ENCODE measurements at places on chromosomes 7 and 10.

GRCh38 chr7:121966276-121966934 lies 93.4 kb downstream of the PTPRZ1 start:
- no peak for DNase-seq

DNA sequence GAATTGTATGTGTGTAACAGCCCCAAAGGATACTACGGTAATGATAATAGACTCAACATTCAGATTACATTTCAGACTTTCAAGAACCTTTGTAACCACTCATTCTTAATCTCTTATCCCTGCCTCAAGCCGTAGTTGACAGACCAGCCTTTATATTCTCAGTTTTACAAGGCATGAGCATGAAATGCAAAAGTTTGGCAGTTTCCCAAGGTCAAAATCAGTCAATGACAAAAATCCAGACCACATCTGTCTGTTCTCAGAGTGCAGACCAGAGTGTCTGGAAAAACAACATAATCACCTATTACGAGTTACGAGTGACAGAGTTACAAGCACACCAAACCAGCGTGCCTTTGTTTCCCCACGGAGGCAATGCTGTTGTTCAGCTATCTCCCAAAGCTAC lies 178.6 kb upstream of the LRGUK start:
- DNase-seq: no peak

GRCh38 chr7:103680161-103681144 lies 234.4 kb upstream of the SLC26A5 start:
- no peak for DNase-seq

- no peak for DNase-seq
These were observed 57.8 kb upstream of the OPALIN start for GRCh38 chr10:96416643-96417042.

DNA sequence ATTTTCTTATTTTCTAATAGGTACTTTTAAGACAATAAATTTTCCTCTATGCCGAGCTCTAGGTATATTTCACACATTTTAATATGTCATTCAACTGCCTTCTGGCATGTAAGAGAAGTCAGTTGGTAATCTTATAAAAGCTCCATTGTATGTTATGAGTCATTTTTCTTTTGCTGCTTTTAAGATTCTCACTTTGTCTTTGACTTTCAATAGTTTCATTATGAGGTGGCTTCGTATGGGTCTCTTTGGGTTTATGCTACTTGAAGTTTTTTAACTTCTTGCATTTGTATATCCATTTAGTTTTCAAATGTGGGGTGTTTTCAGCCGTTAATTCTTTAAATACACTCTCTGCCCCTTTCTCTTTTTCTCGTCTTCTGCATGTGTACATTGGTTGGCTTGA lies 80.5 kb downstream of the ABCA13 start:
- no peak for DNase-seq

DNA sequence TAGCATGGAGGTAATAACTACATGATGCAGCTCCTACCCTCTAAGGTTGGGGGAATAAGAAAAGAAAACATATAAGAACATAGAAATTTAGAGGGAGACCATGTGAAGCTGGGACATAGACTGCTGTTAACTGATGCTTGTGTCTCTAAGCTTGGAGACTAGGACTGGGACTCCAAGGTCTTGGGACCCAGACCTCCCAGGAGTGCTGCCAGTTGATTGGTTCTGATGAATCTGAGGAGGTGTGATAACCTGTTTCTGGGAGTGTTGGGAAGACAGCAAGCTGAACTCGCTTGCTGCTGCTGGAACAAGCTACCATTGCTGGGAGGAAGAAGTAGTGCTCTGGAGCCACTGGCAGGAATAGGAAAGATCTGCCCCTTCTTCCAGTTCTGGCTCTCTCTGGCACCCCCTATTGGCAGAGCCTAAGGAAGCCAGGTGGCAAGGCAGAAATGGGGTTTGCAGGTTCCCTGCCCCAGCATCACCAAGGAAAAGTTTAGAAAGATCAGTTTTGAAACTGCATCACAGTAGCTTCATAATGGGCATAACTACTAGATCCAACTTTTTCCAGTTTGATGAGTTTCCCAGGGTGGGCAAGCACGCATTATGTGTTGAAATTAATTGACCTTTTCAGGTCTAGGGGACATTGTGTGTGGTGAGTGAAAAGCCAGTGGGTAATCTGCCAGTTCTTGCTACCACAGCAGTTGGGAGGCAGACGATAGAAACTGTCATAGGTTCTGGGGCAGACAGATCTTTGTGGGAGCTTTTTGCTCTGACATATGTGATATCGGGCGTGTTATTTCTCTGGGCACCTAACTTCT lies 140.7 kb downstream of the SND1 start:
- DNase-seq: no peak

DNA sequence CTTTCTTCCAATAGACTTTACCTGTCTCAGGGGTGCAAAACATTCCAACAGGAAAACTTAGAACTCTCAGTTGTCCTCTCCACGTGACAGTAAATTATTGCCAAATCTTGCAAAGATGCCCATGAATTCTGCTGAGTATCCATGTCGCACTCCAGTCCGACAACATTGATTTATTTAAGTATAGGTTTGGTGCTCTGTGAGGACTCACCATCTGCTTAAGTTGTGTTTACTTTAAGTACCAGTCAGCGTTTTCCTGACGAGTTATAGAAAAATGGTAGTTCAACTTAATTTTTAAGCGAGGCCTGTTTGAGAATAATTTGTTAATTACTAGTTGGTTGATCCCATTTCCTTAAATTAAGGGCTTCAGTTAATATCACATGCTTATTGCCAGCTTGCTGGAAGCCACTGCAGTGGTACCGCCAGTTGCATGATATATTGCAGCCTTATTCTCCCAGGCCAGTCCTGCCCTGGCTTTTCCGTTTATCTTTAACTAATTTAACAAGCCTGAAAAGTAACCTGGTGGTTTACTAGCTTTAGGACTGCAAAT lies 27.8 kb downstream of the CREB5 start:
- no peak for DNase-seq

GRCh38 chr10:120782336-120782735 lies 68.8 kb upstream of the WDR11 start:
- DNase-seq: no peak

DNA sequence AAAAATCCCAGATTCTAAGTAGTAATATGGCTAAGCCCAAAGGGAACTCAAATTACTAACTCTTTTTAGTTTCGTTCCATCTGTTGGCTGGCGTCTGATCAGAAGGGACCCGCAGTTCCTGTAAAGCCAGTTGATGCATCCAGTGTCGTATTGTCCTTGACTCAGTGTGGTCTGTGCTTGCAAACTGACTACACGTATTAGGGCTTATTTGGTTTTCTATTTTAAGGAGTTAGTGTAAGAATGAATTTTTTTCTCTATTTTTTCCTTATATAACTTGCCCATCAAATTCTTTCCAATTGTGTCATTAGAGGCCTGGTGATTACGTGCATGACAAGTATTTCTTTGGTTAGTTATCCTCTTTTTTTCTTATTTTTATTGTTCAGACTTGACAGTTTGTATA lies 9.7 kb downstream of the ABCA13 start:
- DNase-seq: no peak

Measured in activated T-helper 9 cell treated with anti-CD3 and anti-CD28 coated beads, Interleukin-2, amount 50 U/mL, for 16 hours (primary cell).